T-helper 17 cell (primary cell): ENCODE measurements at places on chromosomes 6 and 20.

DNA sequence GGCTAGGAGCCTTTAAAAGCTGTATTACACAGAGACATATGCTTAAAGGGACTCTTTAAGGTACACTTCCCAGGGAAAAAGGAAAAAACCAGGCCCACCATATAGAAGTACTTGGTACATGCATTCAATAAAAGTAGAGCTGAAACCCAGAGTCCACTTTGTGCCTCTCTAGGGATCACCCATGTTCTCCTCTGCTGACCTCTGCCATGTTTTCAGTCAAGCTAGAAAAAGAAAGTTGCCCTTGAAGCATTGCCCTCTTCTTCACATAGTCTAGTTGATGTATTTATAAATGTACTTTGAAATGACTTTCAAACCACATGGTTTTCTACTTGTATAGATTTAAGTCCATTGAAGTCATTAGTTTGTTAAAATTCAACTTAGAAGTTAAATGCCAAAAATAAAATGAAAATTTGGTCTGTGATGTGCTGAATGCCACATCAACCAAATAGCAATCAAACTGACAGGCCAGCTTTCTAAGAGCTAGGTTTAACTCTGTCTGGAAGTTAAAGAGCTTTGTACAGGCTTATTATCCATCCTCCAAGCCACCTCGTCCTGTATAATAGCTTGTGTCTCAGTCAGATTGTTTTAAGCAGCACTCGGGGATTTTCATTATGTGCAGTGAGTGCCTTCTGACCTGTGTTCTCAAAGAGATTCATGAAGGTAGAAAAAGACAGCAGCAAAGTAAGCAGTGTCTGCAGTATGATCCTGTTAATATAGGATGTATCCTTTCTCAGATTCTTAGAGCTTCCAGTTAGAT, 238.6 kb upstream of the PLN start:
- no peak for DNase-seq

DNA sequence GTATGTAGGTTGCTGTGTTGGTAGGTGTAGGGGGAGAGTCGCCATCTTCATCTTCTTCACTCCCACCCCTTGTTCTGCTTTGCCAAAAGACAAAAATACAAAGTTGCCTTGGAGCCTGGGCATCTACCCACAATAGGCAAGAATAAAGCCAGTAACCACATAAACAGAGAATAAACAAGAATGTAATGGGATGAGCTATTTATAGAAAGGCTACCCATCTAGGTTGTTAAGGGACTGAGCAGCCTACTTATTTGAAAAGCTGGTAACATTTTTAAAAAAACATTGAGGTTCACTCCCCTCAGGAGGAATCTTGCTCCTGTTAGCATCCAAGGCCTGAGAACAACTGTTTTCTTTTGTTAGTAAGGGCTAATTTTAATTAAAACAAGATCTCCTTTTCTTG, 301.4 kb upstream of the STXBP5 start:
- DNase-seq, result no peak

DNA sequence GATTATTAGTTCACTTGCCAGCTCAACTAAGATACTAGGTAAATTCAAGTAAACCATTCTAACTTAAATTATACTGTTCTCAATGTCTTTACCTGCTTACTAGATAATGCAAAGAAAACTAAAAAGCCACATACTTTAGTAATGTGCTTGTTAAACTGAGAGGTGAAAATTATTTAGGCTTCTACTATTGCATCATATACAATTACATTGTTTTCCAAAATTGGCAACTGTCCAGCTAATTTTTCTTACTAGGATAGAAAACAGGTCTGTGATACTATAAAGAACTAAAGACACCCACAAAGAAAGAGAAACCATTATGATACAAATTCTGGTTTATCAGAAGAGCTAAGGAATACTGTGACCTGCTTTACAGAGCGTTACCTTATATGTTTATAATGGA, 45.6 kb upstream of the ALDH8A1 start:
- DNase-seq, result no peak

- no peak for DNase-seq
Measured at GRCh38 chr20:16171180-16171579, 402.1 kb downstream of the KIF16B start.

- no peak for DNase-seq
Measured at GRCh38 chr6:21741221-21742109, 147.9 kb downstream of the SOX4 start.

GRCh38 chr6:1596088-1596852, 13.4 kb upstream of the FOXC1 start:
- peak; percentile 43 for DNase-seq

DNA sequence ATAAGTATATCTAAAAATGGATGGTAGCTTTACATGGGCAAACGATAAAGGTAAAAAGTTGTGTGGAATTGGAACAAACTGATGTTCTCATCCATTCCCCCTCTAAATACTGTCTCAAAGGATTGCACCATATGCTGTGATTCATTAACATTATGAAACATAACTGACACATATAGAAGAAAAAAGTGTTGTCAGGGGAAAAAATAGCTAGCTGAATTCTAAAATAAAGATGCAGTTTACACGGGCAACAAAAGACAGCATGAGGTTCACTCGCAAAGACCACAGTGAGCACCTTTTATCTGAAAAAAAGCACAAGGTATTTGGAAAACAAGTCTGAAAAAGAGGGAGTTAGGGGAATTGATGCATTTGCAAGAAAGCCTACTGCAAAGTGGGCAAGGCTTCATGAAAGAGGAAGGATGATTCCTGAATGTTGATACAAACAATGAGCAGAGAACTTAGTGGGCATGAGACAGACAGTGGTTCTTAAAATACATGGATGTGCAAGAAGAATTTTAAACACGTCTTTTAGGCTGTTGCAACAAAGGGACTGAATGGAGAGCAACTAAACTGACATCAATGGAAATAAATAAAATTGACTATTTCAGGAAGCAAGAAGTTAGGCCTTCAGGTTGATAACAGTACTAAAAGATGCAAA, 280.9 kb downstream of the KIF16B start:
- DNase-seq, result no peak

DNA sequence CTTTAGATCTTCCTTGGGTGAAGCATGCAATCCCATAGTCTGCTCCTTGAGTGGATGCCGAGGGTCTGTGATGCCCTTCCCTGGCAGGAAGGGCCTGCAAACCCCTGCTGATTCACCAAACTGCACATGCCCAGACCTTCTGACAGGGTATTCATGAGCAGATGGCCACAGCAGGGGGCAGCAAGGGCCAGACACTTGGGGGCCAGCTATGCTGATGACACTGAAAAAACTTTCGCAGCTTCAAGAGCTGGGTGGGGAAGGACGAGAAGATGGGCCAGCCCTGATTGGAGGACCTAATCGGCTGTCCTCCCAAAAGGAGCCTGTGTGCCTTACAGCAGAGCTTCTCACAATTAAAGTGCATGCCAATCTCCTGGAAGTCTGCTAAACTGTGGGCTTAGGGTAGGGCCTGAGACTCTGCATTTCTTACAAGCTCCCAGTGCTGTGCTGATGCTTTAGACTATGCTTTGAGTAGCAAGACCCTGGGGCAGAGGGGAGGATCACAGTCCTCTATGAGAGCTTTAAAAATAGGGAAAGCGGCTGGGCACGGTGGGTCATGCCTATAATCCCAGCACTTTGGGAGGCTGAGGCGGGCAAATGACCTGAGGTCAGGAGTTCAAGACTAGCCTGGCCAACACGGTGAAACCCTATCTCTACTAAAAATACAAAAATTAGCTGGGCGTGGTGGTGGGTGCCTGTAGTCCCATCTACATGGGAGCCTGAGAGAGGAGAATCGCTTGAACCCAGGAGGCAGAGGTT, 15.2 kb upstream of the GDAP1L1 start:
- no peak for DNase-seq

GRCh38 chr6:52507557-52508260, 69.2 kb downstream of the TRAM2 start:
- no peak for DNase-seq

DNA sequence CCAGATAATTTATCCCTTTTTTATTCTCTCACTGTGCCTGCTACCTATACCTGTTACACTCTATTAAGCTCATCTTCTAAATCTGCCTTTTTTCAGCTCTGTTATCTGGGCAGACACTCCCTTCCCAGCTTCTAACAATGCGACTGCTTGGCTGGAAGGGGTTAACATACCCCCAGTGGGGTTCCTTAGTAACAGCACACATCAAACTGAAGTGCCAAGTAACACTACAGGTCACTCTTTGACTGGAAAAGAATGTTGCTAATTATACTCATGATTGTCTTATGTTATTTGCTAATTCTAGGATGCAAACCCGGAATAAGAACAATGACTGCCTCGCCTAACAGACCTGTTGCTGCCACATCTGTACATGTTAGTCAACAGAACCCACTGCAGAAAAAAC, 203.5 kb downstream of the EPM2A start:
- DNase-seq, result no peak

GRCh38 chr6:26532699-26533531, 5.3 kb upstream of the HMGN4 start:
- peak; percentile 54 for DNase-seq

GRCh38 chr20:20370094-20370575, 2.2 kb downstream of the INSM1 start:
- no peak for DNase-seq

DNA sequence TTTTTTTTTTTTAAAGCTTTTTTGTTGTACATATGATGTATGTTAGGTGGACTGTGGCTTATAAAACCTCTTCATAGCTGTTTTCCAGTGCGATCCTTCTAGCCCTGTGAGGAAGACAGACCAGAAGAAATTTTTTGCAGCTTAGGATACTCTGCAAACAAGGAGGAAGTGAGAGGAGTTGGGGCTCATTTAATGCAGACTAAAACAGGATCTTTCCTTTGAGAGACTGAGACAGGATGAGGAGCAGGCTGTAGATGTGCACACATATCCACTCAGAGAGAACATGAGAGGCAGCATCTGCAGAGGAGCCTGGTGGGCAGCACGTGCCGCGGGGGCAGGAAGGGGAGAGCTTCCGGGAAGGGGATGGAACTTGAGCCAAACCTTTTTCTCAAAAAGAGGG, 45.7 kb downstream of the PPARD start:
- no peak for DNase-seq

DNA sequence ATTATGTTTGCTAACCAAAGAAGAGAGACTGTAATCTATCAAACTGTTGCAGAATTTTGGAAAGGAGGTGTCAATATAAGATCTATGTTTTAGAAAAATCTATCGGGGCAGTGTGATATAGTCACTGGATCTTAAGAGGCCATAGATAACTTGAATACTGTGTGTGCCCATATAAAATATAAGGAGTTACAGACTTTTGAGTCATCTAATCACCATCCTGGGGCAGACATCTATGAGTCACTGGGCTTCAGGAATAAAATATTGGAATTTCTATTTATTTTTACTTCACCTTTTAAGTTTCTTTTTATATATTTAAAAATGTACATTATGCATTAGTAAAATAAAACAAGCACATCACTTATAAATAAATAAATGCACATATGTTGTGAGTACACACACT, 509.3 kb upstream of the MAN1A1 start:
- no peak for DNase-seq

DNA sequence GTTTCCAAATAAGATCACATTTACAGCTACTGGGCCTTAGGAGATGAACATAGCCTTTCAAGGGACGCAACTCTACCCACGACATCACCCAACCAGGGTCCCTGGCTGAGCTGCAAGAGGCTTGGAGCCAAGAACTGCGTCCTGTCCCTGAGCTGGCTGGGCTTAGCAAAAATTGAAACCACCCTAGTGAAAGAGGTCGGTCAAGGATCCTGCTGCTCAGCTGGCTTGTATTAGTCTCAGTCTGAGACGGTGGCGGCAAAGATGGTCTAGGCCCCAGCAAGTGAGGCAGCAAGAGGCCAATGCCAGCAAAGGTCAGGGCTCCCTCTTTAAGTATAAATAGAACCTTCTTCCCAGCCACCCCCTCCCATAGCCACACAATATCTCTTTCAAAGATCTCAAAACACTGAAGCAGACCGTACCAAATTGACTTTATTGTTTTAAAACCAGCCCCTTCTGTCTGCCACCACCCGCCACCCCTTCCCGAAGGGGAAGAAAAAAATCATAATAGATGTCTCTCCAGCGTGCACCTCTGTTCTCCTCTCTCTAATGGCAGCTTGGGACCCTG, 140.5 kb downstream of the EYA2 start:
- no peak for DNase-seq

GRCh38 chr20:61556111-61556510, 304.1 kb downstream of the CDH4 start:
- DNase-seq, result no peak

- DNase-seq, result no peak
Measured at GRCh38 chr6:107304421-107305025, 154.8 kb downstream of the PDSS2 start.

GRCh38 chr6:43405354-43405753, 22.0 kb upstream of the ABCC10 start:
- no peak for DNase-seq

DNA sequence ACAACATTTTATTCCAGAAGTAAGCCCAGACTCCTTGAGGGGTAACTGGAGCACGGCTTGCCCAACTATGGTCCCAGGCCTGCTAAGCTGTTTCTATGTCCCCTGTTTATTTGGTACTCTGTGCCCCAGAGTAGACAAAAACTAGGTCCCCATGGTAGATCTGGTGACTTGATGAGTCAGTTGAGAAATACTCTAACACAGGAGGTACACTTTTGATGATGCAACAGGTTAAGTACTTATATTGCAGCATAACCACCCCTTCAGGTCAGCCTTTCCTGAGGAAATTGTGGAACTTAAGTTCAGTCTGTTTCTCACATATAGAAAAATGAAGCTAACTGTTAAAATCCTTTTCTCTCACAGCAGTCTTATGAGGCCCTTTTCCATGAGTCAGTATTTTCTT, 19.6 kb downstream of the TTPAL start:
- no peak for DNase-seq

DNA sequence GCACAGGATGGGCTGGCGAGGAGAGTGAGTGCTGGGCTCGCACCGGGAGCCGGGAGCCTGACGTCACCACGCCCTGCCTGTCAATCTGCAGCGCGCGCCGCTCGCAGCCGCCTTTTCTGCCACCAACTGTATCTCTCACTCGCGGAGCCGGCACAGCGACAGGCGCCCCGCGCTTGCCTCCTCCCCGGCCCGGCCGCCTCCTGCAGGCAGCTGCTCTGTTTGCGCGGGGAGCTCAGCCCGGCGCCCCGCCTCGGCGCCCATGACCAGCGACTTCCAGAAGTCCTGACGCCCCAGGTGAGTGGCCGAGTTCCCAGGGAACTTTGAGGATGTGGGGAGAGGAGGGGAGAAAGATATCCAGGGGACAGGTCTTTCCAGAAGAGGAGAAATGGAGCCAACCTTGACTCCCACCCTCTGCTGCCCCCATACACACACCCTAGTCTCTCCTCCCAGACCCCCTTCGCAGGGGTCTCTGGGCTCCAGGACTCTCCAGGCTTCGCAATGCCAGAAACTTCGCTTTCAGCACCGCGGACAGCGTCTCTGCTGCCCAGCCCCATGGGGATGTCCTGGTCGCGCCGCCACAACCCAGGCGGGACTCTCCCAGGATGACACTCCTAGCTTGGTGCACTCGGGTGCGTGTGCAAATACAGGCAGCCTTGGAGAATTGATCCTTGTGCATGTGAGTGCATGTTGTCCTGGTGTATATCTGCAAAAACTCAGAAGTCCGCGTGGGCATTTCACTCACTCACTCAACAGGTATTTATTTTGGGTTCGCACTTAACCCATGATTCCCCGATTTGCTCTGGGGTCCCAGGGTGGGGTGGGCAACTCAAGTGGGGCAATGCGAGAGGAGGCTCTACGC, at the start of gene GPR6:
Gene GPR6, plus strand, starts transcription at position 138 of the 859 bp plus-strand sequence. CDS start 802 bp downstream, outside the sequence.
- DNase-seq, result no peak
